Epithelial cell of umbilical artery (primary cell): ENCODE measurements at places on chromosomes 1 and 21. TPM values are rescaled to one million over a fixed set of nuclear protein-coding genes. Genes with fewer than 3 reads are reported as not detected.

RNU11 gene
- not detected in 2 replicates for total RNA-seq

FNDC10 gene
- 0.15 and 0.65 TPM in 2 replicates for total RNA-seq

ENAH gene
- 25.0 and 51.1 TPM in 2 replicates for total RNA-seq

LHX8 gene
- not detected in 2 replicates for total RNA-seq

OR2L8 gene
- total RNA-seq = under 0.01 and 0.30 TPM in 2 replicates

SHISA4 gene
- total RNA-seq = 9.0 and 13.0 TPM in 2 replicates

LEFTY1 gene
- under 0.01 TPM in 1 of 2 replicates, not detected in the other for total RNA-seq

FAM43B gene
- not detected in 2 replicates for total RNA-seq

B3GALT2 gene
- total RNA-seq = not detected in 2 replicates

C1orf21 gene
- 7.9 and 21.4 TPM in 2 replicates for total RNA-seq

DMBX1 gene
- not detected in 2 replicates for total RNA-seq

CA6 gene
- not detected in 2 replicates for total RNA-seq

LCE3D gene
- not detected in 2 replicates for total RNA-seq

DCST1 gene
- not detected in 2 replicates for total RNA-seq

LAX1 gene
- total RNA-seq = under 0.01 TPM in 2 replicates

KCNJ15 gene
- 0.32 and 0.46 TPM in 2 replicates for total RNA-seq

CFAP74 gene
- not detected in 2 replicates for total RNA-seq

AGT gene
- not detected in 2 replicates for total RNA-seq

PMF1 gene
- total RNA-seq = 61.1 and 68.4 TPM in 2 replicates

C1orf226 gene
- total RNA-seq = 0.32 and 1.5 TPM in 2 replicates

PKNOX1 gene
- 5.5 and 8.4 TPM in 2 replicates for total RNA-seq

C4BPB gene
- 0.32 TPM in 1 of 2 replicates, not detected in the other for total RNA-seq

KCNJ9 gene
- total RNA-seq = not detected in 2 replicates

TSACC gene
- total RNA-seq = not detected in 2 replicates

THEM5 gene
- total RNA-seq = not detected in 2 replicates

TMEM125 gene
- total RNA-seq = not detected in 2 replicates

MPL gene
- total RNA-seq = not detected in 2 replicates

GSTM2 gene
- total RNA-seq = 0.32 and 4.3 TPM in 2 replicates

OR2T11 gene
- not detected in 2 replicates for total RNA-seq

TTC39A gene
- total RNA-seq = 0.32 and 1.5 TPM in 2 replicates

MAP1LC3C gene
- total RNA-seq = under 0.01 TPM in 1 of 2 replicates, not detected in the other

HTR1D gene
- 0.32 and 1.1 TPM in 2 replicates for total RNA-seq

FCGR3B gene
- total RNA-seq = not detected in 2 replicates

CADM3 gene
- total RNA-seq = 12.3 and 15.8 TPM in 2 replicates

POTED gene
- total RNA-seq = not detected in 2 replicates

APCS gene
- not detected in 2 replicates for total RNA-seq

OR10Z1 gene
- total RNA-seq = not detected in 2 replicates

NTMT2 gene
- total RNA-seq = not detected in 2 replicates

C1orf115 gene
- 15.3 and 48.3 TPM in 2 replicates for total RNA-seq

HMCN1 gene
- 8.7 and 10.1 TPM in 2 replicates for total RNA-seq

ANGPTL7 gene
- not detected in 2 replicates for total RNA-seq

TAGLN2 gene
- total RNA-seq = 507 and 711 TPM in 2 replicates

GSTM5 gene
- total RNA-seq = 0.65 and 0.76 TPM in 2 replicates

SLC45A1 gene
- 0.65 and 0.76 TPM in 2 replicates for total RNA-seq
